NCI-H2107 (cell line): ENCODE measurements at places on chromosomes 4 and X.

GRCh38 chr4:28313729-28314713 is 1453.4 kb downstream of the STIM2 start:
- no peak for DNase-seq

- DNase-seq = no peak
Observed at GRCh38 chrX:5852941-5853340, 375.7 kb downstream of the NLGN4X start.

- DNase-seq = no peak
Observed at GRCh38 chr4:72076562-72076961, 44.8 kb downstream of the NPFFR2 start.

DNA sequence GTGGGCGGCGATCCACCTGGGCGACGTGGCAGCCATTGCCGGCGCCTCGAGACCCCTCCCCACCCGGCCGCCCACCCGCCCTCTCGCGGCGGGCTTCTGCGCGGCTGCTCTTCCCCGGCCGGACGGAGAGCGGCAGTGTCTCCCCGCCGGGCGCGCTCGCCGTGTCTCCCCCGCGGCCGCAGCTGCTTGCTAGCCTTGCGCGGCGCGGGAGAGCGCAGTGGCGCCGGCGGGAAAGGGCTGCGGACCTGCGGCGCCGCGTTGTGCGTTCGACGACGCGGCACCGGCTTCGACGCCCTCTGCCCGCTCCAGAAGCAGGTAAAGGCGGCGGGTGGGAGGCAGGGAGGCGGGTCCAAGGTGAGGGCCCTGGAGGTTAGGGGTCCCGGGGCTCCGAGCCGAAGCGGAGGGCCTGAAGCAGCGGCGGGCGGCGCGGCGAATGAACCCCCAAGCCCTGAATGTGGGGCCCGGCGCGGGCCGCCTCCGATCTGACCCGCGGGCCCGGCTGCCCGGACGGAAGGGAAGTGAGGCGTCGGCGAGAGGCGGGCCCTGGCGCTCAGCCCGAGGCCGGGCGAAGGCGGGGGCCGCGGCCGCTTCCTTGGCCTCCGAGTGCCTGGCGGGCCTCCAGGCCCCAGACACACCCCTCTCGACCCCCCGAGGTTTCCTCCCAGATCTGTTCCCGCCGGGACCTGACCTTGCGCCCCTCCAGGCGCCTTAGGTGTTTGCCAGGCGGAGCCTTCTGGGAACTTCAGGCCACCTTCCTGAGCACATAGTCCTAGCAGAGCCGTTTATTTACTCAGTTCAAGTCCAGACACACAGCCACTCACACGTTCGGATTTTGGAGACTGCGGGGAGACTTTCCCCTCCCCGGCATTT is at the start of gene N4BP2:
Gene N4BP2 (plus strand): TSS at position 135 of the 870 bp plus-strand sequence. CDS start 40,491 bp downstream, outside the sequence.
- DNase-seq = peak; percentile 4

GRCh38 chr4:140243278-140243753 is 89.3 kb upstream of the MAML3 start:
- peak; percentile 46 for DNase-seq

DNA sequence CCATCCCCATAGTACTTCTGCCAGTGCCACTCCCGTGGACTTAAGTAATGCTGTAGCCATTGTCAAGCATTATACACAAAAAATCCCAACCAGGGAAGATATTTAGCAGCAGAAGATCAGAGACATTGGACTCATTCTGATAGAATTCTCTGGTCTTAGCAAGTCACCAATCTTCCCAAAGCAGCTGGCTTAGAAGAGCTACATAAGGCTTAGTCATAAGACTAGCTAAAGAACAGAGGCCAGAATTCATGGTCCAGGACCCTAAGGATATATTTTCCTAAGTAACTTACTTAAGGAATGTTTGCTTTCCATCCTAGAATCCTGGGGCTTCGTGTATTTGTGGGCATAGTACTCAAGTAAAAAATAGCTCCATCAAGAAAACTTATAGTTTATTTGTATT is 100.3 kb upstream of the SLIT2 start:
- DNase-seq = no peak

GRCh38 chr4:54384563-54384962 is 155.5 kb downstream of the PDGFRA start:
- no peak for DNase-seq

DNA sequence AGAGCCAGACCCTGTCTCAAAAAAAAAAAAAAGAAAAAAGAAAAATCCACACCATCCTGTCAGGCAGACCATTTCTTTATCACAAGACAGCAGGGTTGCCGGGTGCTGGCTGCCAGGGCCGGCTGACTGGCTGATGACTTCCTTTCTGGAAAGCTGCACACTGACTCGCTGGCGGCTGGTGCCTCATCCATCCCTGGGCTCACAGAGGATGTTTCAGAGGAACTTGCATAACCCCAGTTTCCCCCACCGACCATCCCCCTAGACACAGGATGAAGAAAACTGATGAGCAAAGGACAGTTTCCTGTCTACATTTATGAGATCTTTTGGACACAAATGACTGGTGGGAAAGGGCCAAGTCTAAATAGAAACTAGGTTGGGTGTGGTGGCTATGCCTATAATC is 14.1 kb downstream of the HPSE start:
- no peak for DNase-seq

DNA sequence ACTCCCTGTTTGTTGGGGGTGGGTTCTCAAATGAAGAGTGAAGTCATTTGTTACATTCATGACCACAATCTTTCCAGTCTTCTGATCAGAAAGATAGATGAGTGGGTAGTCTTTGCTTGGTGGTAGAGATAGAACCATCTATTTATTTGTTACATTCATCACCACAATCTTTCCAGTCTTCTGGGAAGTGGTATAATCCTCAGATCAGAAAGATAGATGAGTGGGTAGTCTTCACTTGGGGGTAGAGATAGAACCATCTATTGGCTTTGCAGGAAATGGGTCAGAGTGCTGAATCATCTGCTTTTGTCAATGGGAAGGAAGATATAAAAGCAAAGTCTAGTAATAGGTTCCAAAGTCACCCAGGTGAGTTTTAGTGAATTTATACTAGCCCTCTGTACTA is 64.2 kb upstream of the EPGN start:
- no peak for DNase-seq

DNA sequence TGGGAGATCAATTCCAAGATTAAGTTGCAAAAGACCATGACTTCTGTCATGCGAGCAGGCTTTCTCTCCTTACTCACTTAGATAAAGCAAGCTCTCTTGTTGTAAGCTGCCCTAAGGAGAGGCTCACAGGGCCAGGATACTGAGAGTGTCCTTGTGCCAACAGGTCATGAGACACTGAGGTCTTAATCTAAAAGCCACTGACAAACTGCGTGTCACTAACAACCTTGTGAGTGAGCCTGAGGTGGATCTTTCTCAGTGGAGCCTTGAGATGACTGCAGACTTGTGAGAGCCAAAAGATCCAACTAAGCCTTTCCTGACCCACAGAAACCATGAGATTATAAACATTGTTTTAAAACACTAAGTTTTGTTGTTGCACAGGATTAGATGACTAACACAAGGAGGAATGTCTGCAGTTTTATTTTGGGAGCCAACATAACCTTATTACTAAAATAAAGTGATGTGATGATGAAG is 170.5 kb downstream of the SLC39A8 start:
- no peak for DNase-seq

DNA sequence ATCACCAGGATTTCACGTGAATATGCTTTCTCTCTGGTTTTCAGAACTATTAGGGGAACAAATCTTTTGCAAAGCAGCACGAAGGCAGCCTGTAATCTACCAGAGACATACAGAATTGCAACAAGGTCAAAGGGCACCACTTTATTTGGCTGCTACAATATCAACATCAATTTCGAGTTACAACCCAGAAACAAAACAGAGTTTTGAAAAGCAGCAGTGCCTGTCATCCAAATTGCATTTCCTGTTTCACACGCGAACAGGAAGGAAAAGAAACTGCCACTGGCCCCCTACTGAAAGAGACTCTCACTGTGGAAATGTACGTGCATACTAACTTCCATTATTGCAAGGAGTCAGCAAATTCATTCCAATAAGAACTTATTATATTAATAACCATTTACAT is 17.1 kb upstream of the C1QTNF7 start:
- no peak for DNase-seq

GRCh38 chr4:140755774-140756318 is 339 bp downstream of the TBC1D9 start:
- peak; percentile 7 for DNase-seq

DNA sequence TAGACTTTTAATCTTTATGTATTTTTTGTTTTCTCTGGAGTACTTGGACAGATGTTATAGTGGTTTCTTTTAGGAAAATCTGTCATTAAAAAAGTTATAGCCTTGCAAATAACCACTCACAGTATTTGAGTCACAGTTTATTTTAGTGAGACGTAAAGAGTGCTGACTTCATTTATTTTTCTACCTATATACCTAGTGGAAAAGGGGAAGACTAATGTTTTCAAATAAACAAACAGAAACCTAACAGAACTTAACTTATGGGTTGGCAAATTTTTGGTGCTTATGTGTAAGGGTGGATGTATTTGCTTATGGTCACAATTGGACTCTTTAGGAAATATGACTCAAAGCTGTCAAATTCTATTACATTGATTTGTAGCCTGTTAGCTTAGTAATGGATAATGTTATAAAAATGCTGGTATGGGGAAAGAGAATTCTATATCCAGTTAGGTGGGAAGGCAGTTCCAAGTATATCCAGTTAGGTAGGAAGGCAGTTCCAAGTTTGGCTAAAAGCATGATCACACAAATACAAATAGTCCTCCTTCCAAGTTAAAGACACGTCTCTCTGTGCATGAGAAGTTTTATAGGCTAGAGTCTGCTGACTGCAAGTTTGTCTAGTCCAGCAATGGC is 61.9 kb downstream of the SLC9A6 start:
- DNase-seq = no peak

DNA sequence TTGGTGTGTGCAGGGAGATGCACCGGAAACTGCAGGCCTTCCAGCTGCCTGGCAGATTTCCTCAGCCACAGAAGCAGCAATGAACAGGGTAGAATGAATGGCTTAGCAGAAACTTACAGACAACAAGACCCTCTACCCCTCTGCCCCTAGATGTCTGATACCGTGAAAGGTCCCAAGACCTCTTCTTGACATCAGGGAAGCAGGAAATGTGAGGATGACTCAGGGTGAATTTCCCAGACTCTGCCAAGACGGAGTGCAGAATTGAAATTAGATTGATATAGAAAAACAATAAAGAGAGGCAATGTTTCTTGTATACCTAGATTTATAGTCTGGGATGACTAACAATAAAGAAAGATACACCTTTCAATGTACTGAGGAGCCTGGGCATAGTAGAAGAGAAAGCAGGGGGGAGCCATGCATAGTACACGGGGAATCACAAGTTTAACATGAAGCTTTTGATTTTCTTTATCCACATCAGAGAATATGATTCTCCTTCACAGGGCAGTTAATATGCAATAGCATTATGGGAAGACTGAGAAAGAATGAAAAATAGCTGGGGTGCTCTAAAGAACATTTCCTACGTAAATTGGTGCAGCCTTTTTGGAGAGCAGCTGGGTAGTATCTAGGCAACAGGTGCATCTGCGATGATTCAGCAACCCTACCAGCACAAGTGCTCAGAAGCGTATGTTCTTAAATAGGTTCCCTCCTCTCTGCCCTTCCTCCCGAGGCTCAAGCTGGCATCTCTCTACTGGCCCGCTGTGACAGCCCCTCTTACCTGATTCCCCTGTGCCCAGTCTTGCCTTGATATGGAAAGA is 18.3 kb upstream of the CXCR3 start:
- DNase-seq = no peak

DNA sequence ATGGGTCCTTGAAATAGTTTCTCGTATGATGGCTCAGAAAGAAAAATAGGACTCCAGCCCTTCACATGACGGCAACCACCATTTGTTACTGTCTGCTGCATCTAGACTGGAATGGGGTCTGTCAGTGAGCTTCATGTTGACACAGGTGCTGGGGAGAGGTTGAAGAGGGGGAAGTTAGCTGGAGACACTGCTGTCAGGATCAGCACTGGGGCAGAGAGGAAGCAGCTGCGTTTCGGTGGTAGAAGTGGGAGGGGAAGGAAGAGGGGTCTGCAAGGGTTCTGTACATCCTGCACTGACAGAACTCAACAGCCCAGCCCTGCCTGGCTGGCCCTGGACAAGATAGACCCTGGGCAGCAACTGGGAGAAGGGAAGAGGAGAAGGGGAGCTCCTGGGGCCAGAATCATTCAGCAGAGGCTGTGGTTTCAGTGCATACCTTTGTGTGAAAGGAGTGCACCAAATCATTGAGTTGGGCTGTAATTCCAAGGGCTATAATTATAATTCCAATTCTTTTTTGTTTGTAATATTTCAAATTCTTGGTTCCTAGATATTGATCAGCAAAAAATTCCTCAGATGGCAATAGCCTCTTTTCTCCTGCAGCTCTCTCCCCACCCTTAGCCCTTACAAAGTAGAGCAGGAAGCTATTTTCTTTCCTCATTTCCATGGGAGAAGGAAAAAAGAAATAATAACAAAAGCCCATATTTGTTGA is 119.4 kb upstream of the C1GALT1C1 start:
- no peak for DNase-seq

GRCh38 chr4:30721185-30722091 is 1.3 kb downstream of the PCDH7 start:
- DNase-seq = no peak

GRCh38 chrX:91122151-91122694 is 312.4 kb upstream of the PABPC5 start:
- DNase-seq = no peak

DNA sequence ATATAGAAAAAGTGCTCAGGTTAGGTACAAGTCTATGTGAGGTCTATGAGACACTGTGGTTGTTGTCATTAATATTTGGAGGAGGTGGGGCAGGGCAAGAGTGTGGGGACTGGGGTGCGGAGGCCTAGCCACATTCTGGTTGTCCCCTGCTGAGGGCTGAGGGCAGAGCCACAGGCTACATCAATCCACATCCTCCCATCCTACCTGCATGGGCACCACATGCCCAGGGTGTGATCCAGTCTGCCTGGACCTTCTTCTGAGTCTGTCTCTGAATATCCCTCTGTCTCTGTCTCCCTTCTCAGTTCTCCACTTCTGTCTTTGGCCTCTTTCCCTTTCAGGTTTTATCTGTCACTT is 1.2 kb upstream of the GATA1 start:
- no peak for DNase-seq

- no peak for DNase-seq
Observed at GRCh38 chrX:2449135-2449886, 51.5 kb downstream of the DHRSX start.

DNA sequence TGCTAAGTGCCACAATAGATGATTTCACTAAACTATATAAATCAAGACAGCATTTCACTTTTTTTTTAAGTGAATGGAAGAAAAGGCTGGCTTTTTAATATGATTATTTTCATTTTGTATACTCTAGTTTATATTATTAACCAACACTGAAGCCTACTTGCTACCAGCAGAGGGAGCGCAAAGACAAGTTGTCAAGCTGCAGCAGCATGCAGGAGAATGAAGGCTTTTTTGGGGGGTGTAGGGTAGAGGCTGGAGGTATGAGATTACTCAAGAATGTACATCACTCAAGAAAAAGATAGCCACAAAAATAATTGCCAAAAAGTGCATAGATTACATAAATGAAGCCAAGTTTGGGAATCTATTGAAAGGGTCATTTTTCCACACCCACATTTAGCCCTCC is 519.5 kb downstream of the FGF13 start:
- no peak for DNase-seq

GRCh38 chr4:15746110-15746509 is 32.0 kb upstream of the CD38 start:
- no peak for DNase-seq
